ENCODE measurements at places on chromosomes 2 and 18.

- no peak for DNase-seq
Observed at GRCh38 chr2:98464772-98465310, 20.2 kb downstream of the INPP4A start.

GRCh38 chr2:85694052-85695025 lies at the start of gene GNLY:
Gene GNLY (plus strand): TSS chr2:85694358. CDS start chr2:85694419, 61 bp downstream.
- DNase-seq: no peak

- no peak for DNase-seq
Observed at GRCh38 chr2:96788442-96789244, 27.4 kb upstream of the CNNM3 start.

DNA sequence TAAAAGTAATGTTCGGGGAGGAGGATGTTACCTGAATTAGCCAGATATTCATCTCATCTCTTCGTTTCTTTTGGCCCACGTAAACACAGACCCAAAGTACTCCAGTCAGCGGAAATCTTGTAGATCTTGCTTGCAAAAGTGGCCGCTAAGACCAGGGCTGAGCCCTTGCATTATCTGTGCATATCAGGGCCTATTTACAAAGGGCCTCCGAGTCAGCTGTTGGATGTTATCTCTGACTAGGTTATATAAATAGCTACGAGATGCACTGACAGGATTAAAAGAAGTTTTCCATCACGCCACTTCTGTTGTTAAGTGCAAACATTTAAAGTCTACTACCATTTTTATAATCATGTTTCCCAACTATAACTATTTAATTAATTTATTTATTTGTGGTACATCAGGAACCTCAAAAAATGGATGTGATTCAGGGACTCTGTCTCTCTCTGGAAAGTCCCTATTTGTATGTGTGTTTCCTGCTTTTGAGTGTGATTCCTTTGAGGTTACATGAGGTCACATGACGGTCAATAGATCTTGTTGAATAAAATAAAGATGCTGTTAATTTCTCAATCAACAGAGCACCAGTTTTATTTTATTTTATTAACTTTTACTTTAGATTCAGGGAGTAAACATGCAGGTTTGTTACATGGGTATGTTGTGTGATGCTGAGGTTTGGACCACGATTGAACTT lies 46.8 kb upstream of the MBOAT2 start:
- DNase-seq: no peak

GRCh38 chr2:31199206-31199605 lies 18.1 kb downstream of the CAPN14 start:
- no peak for DNase-seq

- no peak for DNase-seq
Observed at GRCh38 chr2:102758439-102758838, 3.4 kb upstream of the TMEM182 start.

DNA sequence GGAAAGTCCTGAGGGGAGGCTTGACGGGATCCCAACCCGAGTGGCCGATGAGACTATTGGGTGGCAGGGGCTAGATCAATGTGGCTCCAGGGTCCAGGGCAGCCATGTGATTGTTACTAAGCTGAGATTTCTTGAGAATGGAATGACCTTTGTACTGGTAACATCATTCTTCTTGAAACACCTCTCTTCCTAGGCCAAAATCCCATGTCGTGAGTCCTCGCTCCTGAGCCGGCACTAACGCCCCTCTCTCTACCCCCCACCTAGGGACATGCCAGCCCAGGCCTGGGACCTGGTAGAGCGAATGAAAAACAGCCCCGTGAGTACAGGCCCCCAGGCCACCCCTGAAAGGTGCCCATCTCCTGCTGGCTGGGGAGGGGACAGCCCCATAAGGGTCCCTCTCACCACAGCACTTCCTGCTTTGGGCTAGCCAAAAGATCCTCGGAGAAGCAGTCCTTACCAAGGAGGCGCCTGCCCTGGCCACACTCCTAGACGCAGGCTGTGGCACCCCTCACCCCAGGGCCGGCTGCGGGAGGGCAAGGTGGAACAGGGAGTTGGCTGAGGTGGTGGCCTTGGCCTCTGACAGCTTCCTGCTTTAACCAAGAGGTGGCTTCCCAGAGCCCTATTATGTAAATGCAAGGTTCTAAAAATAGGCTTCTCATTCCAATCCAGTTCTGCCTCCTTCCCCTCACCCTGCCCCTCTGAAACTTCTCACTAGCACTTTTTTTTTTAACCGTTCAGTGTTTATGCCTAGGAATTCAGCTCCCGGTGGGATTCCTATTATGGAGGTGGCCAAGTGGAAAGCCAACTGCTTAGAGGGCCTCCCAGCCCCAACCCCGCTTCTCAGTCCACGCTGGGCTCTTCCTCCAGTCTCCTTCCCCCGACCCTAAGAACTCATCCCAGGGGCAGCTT lies 126.6 kb upstream of the PPP1CB start:
- no peak for DNase-seq

GRCh38 chr2:163659224-163659623 lies 76.6 kb downstream of the FIGN start:
- no peak for DNase-seq

DNA sequence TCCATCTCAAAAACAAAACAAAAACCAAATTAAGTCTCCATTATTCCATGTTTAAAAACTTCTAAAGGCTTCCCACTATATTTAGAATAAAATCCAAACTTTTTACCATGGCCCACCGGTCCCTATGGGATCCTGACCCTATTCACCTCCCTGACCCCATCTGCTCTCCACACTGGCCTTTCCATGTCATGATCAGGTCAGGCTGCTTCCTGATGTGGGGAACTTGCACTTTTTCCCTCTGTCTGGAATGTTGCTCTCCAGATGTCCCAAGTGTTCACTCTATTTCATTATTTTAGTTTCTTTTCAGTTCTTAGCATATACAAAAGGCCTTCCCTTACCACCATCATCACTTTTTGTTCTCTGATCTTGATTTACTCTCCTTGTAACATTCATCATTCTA lies 7.5 kb upstream of the MTA3 start:
- DNase-seq: no peak

DNA sequence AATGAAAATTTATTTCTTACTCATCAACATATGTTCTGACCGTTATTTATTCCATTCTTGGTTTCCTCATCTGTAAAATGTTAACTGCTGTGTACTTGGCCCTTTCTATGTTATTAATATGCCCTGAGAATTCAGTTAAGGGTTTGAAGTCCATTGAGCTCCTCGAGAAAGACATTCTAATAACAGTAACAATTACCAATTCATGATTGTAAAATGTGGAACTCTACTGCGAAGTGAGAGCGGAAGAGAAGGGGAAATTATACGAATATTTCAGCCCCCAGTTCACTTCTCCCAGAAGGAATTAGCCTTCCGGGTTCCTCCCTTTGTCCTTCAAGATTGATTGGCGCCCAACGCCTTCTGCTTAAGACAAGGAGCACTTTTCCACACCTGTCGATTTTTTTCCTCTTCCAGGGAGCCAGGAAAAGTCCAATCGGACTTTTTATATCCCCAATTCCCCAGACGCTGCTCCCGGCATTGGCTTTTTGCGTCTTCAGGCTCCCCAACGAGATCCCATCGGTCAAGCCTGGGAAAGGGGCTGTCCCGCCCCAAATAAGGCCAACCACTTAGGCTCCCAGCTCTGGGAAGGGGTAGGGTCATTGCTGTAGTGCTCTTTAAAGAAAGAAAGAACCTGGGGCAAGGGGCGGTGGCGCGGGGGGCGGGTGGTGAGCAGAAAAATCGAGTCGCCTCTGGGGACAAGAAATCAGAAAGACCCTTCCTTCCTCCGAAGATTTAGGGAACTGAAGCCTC lies 1.6 kb downstream of the DSC2 start:
- DNase-seq: peak; percentile 5

DNA sequence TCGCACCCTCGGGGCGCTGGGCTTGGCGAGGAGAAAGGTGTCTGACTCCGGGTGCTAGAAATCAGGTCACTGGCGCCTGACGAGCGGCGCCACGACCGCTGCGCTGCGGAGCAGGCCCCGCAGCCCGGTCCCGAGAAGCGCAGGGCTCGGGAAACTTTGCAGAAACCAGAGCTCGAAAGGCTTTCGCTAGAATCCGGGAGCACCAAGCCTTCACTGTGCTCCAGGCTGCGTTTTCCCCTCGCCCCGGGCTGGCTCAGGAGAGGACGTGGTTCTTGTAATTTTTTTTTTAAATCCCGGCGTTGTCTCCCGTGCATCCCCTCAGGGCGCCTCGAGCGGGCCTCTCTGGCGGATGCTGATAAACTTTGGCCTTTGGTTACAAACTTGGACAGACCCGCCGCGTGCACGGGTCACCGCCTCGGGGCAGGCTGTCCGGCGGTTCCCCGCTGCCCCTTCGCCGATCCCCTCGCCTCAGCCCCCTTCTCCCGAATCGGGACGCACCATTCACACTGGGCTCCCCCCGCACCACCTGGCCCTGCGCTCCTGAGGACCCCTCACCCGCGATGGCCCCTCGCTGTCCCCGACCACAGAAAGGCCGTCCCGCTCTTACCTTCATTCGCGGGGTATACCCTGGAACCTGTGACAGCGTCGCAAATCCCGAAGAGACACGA lies 419 bp downstream of the EPHA4 start:
- DNase-seq: peak; percentile 15

DNA sequence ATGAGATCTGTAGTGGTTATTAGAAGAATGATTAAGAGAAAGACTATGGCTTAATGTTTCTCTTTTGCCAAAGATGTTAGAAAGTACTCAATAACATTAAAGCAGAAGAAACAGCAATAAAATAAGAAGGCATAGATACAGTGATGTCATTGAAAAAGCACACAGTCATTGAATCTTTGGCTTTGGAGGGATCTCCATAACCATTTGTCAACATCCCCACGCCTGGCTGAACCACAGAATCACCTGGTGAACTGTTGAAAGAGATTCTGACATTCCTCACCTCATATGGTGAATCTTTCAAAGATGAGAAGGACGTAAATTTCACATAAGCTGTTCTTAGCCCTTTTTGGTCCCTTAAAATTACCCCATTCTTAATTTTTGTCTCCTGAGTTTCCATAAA lies 324.6 kb upstream of the NRP2 start:
- no peak for DNase-seq
